ENCODE measurements at places on chromosomes 13 and 19. TPM values are rescaled to one million over a fixed set of nuclear protein-coding genes. Genes with fewer than 3 reads are reported as not detected.

ZFR2 gene
- 3.9 TPM for total RNA-seq

EEF1AKMT1 gene
- 12.9 TPM for total RNA-seq

CGB8 gene
- total RNA-seq = not detected

MCF2L gene
- 90.0 TPM for total RNA-seq

ZNF415 gene
- 18.1 TPM for total RNA-seq

PEG3 gene
- not detected for total RNA-seq

CTXN1 gene
- total RNA-seq = 114 TPM

SLC46A3 gene
- 3.3 TPM for total RNA-seq

GZMM gene
- total RNA-seq = not detected

ZNF256 gene
- 7.3 TPM for total RNA-seq

ZNF681 gene
- 11.5 TPM for total RNA-seq

ELANE gene
- total RNA-seq = not detected

TJP3 gene
- 36.3 TPM for total RNA-seq

TRAPPC6A gene
- 40.4 TPM for total RNA-seq

OR7A17 gene
- not detected for total RNA-seq

LGALS7 gene
- total RNA-seq = 0.91 TPM

FUT2 gene
- 2.4 TPM for total RNA-seq

CAMSAP3 gene
- total RNA-seq = 103 TPM

ZNF737 gene
- total RNA-seq = 46.8 TPM

LINGO3 gene
- 0.13 TPM for total RNA-seq

TICAM1 gene
- total RNA-seq = 3.4 TPM

CGB3 gene
- total RNA-seq = not detected

LHB gene
- not detected for total RNA-seq

BCAM gene
- total RNA-seq = 211 TPM

CGB7 gene
- total RNA-seq = 0.38 TPM

ATXN8OS gene
- not detected for total RNA-seq

LRRC25 gene
- total RNA-seq = not detected

TMEM221 gene
- 3.6 TPM for total RNA-seq

ZNF530 gene
- total RNA-seq = 4.4 TPM

RCBTB2 gene
- total RNA-seq = 18.9 TPM
